ENCODE measurements at places on chromosomes 5 and 9. TPM values are rescaled to one million over a fixed set of nuclear protein-coding genes. Genes with fewer than 3 reads are reported as not detected.

- no peak for DNase-seq
These were observed 5.7 kb downstream of the GPBP1 start for GRCh38 chr5:57179262-57180200.

GRCh38 chr9:12759761-12760160 is 15.1 kb upstream of the LURAP1L start:
- DNase-seq: peak; percentile 61

- DNase-seq: no peak
These were observed 36.5 kb upstream of the NTNG2 start for GRCh38 chr9:132125361-132125760.

DNA sequence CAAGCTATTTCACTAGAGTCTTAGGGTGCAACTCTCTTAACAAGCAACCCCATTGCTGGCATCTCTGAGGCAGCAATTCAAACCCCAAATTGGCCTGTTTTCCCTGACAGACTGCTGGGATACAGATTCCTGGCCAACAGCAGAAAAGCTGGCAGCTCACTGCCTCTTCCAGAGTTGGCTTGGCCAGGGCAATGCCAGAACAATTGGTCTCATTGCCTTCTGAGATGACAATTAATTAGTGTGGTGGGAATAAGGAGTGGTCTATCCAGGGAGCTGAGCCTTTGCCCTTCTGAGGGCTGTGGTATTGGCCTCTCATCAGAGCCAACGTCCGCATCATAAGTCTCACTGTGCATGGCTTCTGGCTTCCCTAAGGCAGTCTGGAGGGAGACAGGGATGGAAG is 183.2 kb downstream of the GNAQ start:
- DNase-seq: no peak

DNA sequence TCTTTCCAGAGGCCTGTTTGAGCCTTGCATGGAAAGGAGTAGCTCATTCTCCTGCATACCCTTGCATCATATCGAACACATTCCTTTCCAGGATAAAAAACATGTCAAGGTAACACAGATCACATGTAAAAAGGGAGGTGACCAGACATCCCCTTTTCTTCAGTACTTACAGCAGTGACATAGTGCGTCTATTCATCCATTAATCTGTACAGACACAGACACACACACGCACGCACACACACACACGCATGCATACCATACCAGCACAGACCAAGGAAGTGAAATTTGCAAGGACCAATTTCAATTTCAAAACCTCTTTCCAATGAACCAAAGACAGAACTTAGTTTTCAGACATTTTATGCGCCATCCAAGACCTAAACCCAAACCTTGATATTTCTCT is 256.0 kb downstream of the PAPPA start:
- no peak for DNase-seq

DNA sequence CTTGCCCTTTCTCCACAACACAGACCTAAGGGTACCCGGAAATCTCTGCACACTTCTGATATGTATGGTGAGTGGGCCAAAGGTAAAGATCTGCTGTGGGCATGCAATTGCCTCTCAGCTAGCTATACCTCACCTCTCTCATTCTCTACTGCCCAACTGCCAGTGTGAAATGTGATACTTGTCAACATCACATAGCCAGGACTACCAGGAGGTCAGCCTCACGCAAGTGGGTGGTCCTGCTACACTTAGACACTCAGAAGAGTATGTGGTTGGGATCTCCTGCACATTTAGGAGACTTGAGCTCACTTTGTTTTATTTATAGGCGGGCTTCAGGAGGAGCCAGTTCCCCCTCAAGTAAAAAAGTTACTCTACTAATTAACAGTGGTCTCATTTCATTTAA is 88.0 kb upstream of the MAN2A1 start:
- no peak for DNase-seq

DNA sequence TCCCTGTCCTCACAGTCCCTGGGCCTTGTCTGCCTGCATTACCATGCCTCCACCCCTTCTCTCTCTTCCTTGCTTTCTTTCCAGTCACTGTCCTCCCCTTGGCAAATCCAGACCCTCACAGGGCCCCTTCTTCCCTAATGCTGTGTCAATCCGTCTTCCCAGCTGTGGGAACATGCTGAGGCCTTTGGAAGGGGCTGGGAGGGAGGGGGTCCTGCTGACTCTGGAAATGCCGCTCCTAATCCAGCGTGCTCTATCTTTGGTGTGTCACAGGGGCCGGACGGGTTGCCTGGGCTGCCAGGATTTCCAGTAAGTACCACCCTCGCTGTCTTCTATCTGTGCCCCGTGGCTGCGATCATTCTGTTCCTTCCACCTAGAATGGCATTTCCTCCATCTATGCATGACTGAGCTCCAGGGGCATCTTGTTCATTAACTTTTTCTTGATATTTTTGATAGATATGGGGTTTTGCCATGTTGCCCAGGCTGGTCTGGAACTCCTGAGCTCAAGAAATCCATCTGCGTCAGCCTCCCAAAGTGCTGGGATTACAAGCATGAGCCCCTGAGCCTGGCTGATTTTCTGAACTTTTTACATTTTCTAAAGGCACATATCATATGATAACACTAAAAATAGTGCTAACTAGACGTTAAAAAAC is 64.5 kb upstream of the TGFBR1 start:
- DNase-seq: no peak

DNA sequence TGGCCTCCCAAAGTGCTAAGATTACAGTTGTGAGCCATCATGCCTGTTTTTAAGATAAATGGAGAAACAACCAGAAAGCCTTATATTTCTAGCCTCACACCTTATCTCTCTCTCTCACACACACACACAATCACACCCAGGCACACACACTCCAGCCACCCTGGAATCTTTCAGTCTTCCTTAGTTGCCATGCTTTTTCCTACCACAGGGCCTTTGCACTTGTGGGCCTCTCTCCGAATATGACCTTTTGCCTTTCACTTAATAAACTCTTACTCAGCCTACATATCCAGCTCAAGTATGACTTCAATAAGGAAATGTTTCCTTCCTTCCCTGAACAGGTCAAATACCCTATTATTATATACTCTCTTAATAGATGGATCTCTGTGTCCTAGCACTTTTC is 290.7 kb downstream of the NFIB start:
- no peak for DNase-seq

- no peak for DNase-seq
These were observed 115.1 kb downstream of the ESM1 start for GRCh38 chr5:54870271-54870670.

DNA sequence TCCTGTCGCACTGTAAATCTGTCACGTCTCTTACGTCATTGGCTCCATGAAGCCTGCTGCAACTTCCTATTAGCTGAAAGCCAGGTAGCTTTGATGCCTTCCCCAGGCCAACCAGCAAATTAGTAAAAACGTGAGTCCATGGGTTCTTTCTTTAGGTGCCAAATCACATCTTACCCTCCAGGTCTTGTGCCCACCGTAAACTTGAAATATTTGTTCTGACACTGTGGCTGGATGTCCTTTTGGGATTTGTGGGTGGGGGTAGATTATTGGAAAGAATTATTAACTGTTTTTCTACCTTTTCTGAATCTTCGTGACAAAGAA is 172.8 kb downstream of the NR3C1 start:
- no peak for DNase-seq

DNA sequence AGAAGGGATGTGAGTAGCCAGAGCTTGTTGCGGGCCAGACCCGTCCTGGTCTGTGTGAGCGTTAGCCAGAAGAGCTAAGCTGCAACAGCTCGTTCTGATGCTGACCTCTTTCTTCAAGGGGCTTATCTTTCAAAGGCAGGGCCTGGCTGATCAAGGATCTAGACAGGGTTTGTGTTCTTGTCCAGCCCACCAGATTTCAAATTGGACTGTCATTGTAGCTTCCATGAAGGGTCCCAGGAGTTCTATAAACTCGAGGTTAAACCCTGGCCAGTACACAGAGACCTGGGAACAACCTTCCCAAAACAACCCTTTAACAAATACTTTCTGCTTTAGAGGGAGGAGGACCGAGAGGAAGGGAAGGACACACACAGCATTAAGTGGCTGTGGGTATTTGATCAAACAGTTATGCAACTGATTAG is 153.0 kb upstream of the TUT7 start:
- no peak for DNase-seq

GRCh38 chr5:9423571-9423970 is 122.3 kb downstream of the SEMA5A start:
- no peak for DNase-seq

DNA sequence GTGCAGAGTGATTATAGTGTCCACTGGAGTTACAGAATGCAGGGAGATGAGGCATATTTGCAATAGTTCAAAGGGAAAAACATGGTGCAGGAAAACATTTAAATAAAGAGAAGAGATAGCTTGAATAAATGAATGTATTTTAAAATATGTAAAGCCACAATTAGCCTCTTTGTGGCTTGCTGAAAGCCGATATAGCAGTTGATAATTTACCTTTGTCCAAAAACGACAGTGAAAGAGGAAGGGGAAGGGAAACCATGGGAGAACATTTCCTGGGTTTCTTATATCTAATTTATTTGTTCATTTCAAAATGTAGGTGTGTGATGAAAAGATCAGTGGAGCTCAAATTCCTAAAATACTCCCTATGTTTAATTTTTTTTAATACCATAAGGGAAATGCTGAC is 156.1 kb downstream of the DENND1A start:
- no peak for DNase-seq

DNA sequence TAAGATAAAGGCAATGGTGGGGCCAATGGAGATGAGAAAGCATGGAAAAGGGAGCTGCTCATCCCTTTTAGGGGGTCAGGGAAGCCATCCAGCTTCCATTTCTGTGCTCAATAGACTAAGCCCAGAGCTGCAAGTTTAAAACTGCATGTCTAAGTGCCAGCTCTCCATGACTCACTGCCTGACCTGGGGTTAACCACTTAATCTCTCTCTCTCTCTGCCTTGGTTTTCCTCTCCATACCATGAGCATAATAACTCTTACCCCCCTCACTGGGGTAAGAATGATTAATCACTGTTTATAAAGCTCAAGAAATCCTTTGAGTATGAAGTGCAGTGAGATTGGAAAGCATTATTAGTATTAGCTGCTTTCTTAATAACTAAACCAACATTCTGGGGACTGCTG is 1382.4 kb upstream of the WWC1 start:
- DNase-seq: peak; percentile 74

GRCh38 chr9:127858041-127858512 is 3.6 kb upstream of the ENG start:
- no peak for DNase-seq

- no peak for DNase-seq
These were observed 159.9 kb downstream of the TAF11L14 start for GRCh38 chr5:17794201-17794600.

GRCh38 chr5:42309865-42310264 is 113.4 kb upstream of the GHR start:
- no peak for DNase-seq

DNA sequence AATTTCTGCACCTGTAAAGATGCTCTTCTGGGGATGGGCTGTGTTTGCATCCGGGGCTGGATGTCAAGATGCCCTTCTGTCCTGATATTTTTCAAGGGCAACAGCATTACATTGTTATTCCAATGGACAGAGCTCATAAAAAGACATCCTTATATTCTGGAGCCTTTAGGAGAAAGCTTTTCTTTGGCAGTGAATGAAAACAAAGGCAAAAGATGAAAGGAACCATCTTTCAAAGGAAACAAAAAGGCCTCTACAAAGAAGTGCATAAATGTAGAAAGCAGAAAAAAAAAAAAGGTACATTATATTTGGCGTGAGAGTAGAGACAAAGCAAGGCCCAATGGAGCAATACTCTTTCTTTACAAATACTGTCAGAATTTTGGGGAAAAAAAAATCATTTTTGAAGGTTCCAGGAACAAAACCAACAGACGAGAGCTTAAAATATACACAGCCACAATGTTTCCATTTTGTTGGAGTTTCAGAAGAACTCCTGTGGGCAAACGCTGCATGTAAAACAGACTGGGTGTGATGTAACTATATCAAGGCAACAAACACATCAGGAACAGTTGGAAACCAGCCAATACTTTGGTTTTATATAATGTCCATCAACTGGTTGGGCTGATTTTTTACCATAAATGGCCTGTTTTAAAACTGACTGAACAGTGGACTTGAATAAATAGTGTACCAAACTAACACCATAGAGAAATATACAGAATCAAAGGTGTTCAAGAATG is 885.6 kb upstream of the DMAC1 start:
- DNase-seq: peak; percentile 4

- no peak for DNase-seq
These were observed 67.1 kb upstream of the GGTA1 start for GRCh38 chr9:121566481-121567465.

GRCh38 chr9:109910671-109911518 is 130.9 kb downstream of the PALM2AKAP2 start:
- DNase-seq: no peak

- DNase-seq: no peak
These were observed 107.4 kb downstream of the MCTP1 start for GRCh38 chr5:95177456-95177855.

DNA sequence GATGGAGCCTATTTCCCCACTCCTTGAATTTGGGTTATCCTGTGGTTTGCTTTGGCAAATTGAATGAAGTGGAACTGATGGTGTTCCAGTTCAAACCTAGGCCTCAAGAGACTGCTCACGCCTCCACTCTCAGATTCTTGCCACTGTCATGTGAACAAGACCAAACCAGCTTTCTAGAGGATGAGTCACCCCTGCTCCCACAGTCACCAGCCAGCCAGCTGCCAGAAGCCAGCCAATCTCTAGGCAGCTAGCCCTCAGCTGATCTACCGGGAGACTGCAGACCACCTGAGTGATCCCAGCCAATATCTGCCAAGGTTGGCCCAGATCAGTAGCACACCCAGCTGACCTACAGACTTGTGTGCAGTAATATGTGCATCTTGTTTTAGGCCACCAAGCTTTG is 300.6 kb downstream of the TMEM38B start:
- peak; percentile 39 for DNase-seq

GRCh38 chr9:78871452-78872331 is 574.8 kb downstream of the PSAT1 start:
- peak; percentile 93 for DNase-seq

DNA sequence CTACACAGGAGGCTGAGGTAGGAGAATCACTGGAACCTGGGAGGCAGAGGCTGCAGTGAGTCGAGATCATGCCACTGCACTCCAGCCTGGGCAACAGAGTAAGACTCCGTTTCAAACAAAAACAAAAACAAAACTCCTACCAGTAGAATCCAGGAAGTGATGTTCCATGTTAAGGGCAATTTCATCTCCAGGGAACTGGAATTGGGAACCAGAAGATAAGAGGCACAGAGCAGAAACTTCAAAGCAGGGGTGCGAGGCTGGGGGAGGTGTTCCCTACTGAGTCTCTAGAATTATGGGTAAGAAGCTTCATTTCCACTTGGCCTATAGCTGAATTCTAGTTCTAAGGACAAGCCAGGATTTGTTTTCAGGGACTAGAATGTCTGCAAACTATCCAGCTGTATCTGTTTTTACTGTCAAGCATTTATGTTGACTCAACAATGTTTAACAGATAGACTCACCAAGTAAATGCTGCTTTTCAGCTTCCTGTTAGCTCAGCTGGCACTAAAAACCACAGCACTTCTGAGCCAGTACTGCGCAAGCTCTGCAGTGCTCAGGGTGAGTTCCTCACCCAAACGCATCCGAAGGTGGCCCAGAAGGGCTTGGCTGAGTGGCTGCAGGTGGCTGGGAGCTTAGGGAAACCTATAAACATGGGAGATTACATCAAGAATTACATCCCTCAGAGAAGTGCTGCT is 320.1 kb downstream of the MTRR start:
- no peak for DNase-seq

The MAN2A1 gene
- total RNA-seq: 36.9 TPM

The ECSCR gene
- not detected for total RNA-seq

The ZFP2 gene
- total RNA-seq: not detected

The TTC23L gene
- total RNA-seq: 0.06 TPM

The NEK6 gene
- total RNA-seq: 43.7 TPM

The GADD45G gene
- total RNA-seq: 1.3 TPM

The KIF4B gene
- total RNA-seq: 0.02 TPM

The LYSMD3 gene
- 10.8 TPM for total RNA-seq

The AGXT2 gene
- not detected for total RNA-seq

The HARS1 gene
- total RNA-seq: 52.1 TPM

The ORM2 gene
- total RNA-seq: 0.19 TPM

The ACOT12 gene
- total RNA-seq: not detected

Measured in H4 (cell line).